Stimulated activated CD8-positive, alpha-beta memory T cell treated with anti-CD3 and anti-CD28 coated beads, Interleukin-15, amount 100 ng/mL, for 48 hours (primary cell): ENCODE measurements at places on chromosomes 6 and 20.

- no peak for DNase-seq
Observed at GRCh38 chr20:23659989-23660837, 22.5 kb upstream of the CST3 start.

GRCh38 chr6:20870021-20870420 is 335.8 kb downstream of the CDKAL1 start:
- no peak for DNase-seq

DNA sequence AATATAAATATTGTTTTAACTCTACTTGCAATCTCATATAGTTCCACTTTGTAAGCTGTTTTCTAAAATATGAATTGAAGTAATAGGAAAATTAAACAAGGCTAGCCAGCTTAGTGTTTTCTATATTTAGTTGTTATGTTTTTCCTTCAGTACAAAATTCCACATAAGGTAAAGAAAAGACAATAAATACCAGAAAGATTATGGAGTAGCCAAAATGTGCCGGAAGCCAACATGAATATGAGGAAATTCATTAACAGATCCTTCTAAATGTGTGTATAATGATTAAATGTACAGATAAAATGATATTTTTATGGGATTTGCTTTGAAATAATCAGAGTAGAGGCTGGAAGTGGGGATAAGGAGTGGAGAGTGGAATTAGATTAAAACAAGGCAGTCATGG is 52.5 kb upstream of the COL21A1 start:
- no peak for DNase-seq

DNA sequence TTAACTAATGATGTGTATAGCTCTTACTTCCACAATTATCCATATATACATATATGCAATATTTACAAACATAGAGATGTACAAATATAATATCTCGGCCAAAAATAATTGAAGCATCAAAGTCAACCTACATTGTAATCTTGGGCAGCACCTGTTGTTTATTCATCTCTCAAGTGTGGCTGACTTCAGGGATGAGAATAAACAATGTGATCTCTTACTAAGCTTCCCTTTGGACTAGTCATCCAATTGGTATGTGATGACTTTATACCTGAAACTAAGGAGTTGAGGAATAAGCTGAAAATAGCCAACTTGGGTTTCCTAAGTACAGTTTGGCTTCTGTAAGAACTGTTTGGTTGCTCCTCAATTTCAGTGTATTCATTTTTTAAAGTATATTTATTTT is 256.6 kb downstream of the KHDC1L start:
- DNase-seq, result no peak

DNA sequence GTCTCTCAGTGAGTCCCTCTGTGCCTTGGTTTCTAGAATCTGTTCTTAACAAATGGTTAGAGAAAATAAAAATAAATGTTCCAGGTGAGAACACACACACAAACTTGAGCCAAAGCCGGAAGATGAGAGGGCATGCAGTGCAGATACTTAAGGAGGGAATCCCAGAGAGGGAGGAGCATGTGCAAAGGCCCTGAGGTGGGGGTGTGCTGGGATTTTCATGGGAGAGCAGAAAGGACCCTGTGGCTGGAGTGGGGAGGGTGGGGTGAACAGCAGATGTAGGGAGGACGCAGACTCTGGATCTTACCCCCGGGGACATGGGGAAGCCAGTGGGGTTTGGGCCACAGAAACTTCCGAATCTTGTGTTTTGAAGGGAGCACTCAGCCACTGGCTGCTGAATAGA is 17.5 kb downstream of the TFAP2C start:
- DNase-seq, result no peak

GRCh38 chr6:15326067-15326614 is 80.3 kb downstream of the JARID2 start:
- DNase-seq, result no peak

DNA sequence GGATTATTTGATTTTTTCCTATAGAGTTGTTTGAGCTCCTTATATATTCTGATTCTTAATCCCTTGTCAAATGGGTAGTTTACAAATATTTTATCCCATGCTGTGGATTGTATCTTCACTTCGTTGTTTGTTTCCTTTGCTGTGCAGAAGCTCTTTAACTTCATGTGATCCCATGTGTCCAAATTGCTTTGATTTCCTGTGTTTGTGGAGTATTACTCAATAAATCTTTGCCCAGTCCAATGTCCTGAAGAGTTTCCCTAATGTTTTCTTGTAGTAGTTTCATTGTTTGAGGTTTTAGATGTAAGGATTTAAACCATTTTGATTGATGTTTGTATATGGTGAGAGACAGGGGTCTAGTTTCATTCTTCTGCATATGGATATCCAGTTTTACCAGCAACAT is 143.7 kb upstream of the HTR1E start:
- no peak for DNase-seq

DNA sequence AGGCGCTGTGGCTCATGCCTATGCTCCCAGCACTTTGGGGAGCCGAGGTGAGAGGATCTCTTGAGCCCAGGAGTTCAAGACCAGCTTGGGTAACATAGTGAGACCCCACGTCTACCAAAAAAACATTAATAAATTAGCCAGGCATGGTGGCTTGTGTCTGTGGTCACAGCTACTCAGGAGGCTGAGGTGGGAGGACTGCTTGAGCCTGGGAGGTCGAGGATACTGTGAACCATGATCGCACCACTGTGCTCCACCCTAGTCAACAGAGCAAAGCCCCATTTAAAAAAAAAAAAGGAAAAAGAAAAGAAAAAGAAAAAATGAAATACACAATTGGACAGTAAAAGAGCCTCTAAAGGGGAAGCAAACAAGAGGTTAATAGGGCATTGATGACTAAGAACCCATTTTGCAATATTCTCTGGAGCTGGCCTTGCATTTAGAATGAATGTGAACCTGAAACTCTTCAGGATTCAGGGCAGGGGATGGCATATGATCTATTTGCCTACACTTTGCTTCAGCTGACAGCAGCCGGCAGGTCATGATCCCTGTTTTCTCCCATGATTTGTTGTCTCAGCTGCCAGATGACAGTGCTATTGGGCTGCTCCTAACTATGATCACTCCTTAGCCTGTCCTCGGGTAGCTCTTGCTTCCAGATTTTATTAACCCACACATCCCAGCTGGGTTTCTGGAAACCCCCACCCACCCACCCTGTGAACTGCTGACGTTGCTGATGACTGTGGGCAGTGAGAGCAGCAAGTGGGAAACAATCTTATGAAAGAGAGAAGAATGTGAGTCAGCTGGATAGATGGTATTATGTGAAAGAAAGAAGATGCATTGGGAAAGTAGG is 83.8 kb upstream of the ELOVL5 start:
- no peak for DNase-seq

DNA sequence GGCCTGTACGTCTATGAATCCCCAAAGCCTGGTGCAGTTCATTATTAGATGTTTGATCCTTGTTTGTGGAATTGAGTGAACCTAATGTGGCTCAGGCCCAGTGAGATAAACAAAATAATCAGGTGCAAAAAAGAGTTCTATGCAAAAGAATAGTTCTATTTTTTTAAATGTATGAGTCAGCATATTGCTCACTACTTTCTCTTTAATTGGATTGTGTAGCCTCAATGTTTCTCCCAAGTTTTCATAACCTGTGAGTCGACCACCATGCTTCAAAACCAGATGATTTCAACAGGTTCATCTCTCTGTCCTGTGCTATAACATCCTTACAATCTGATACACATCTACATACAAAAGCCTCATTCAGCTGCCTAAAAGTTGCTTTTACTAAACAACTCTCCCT is 116.5 kb upstream of the HDAC2 start:
- no peak for DNase-seq

GRCh38 chr6:16399695-16400094 is 161.3 kb downstream of the GMPR start:
- DNase-seq, result no peak
